ENCODE measurements at places on chromosomes 1 and 21. TPM values are rescaled to one million over a fixed set of nuclear protein-coding genes. Genes with fewer than 3 reads are reported as not detected.

The RIPPLY3 gene
- total RNA-seq, result not detected

The AURKAIP1 gene
- 136 TPM for total RNA-seq

DNA sequence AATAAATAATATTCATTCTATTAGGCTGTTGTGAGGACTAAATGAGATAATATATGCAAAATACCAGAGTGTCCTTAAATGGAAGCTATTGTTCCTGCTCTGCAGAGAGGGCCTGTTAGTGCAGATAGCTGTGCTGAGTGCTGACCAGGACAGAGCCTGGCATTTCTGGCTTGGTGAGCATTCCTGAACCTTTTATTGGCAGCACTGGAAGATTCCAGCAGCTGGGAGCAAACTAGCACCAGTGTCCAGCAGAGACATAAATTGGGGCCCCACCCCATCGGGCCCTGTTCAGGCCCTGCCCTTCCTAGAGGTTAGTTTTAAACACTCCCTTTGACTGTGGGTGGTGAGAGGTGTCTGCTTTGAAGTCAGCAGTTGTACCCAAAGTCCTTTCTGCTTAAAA, 85.9 kb upstream of the GADD45A start:
- DNase-seq, result no peak
- no peaks in the 10 kb centered on the region for H3K27me3 ChIP-seq
- no peak overlapping the region for H3K4me3 ChIP-seq
- no peak overlapping the region for H3K27ac ChIP-seq

The CD48 gene
- total RNA-seq, result 14.3 TPM

DNA sequence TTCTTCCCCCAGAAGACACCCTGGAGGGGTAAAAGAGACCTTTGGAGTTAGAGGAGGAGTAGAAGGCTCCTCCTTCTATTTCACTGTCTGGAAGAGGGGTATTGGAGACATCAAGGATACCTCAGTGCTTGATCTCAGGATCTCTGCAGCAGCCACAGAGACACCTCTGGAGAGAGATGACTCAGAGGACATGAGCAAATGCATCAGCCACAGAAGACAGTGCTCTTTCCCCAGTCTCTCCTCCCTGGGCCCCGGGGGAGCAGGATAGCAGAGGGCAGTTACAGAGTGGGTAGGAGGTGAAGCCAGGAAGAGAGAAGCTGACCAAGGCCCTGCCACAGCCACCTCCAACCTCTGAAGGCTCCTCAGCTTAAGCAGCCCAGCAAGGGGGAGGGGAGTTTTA, 15.3 kb upstream of the TEDDM1 start:
- H3K27ac ChIP-seq, result no peak overlapping the region
- H3K27me3 ChIP-seq, result no peaks in the 10 kb centered on the region
- no peaks in the 10 kb centered on the region for H3K4me1 ChIP-seq
- H3K4me3 ChIP-seq, result no peak overlapping the region
- no peaks in the 10 kb centered on the region for H3K36me3 ChIP-seq
- DNase-seq, result no peak

The OR2T11 gene
- total RNA-seq, result not detected

The NBPF6 gene
- not detected for total RNA-seq

GRCh38 chr1:95252422-95252821, 18.4 kb downstream of the RWDD3 start:
- H3K36me3 ChIP-seq, result no peaks in the 10 kb centered on the region
- H3K4me3 ChIP-seq, result no peak overlapping the region
- H3K27me3 ChIP-seq, result no peaks in the 10 kb centered on the region
- H3K27ac ChIP-seq, result no peak overlapping the region

GRCh38 chr1:27318596-27318995, 3.4 kb upstream of the TMEM222 start:
- H3K36me3 ChIP-seq, result no peaks in the 10 kb centered on the region
- H3K27me3 ChIP-seq, result no peaks in the 10 kb centered on the region
- H3K4me3 ChIP-seq, result no peak overlapping the region
- H3K4me1 ChIP-seq, result peaks cover 15% of the 10 kb centered on the region
- DNase-seq, result no peak

DNA sequence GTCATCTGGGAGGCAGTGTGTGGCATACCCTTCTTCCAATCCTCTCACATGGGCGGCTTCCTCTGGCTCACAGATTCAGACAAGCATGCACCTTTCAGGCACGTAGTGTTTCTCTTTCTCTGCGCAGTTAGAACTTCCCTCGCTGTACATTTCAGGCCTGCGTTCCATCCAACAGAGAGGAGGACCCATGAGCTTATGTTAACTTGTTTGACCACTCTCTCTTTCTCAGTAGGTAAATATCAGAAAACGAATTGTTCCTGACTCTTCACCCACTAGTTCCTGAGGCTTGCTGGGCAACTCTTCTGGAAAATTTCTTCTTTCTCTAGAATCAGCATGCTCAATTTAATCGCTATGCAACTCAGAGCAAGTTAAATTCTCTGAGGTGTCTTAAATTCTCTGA, 85.5 kb downstream of the DDX20 start:
- H3K4me1 ChIP-seq, result no peaks in the 10 kb centered on the region
- no peaks in the 10 kb centered on the region for H3K36me3 ChIP-seq

- H3K36me3 ChIP-seq, result no peaks in the 10 kb centered on the region
- no peak overlapping the region for H3K27ac ChIP-seq
- H3K4me3 ChIP-seq, result no peak overlapping the region
- no peak for DNase-seq
Measured at GRCh38 chr1:25068829-25069228, 138.8 kb upstream of the RUNX3 start.

- peak; percentile 77 for DNase-seq
- H3K27me3 ChIP-seq, result peaks cover 3% of the 10 kb centered on the region
- no peaks in the 10 kb centered on the region for H3K36me3 ChIP-seq
- H3K4me3 ChIP-seq, result no peak overlapping the region
- H3K4me1 ChIP-seq, result peaks cover 34% of the 10 kb centered on the region
Measured at GRCh38 chr1:201649761-201650622, 111.1 kb downstream of the NAV1 start.

GRCh38 chr1:55854911-55855310, 639.7 kb upstream of the USP24 start:
- no peaks in the 10 kb centered on the region for H3K27me3 ChIP-seq
- H3K4me3 ChIP-seq, result no peak overlapping the region
- no peaks in the 10 kb centered on the region for H3K4me1 ChIP-seq
- H3K27ac ChIP-seq, result no peak overlapping the region
